ENCODE measurements at places on chromosomes 7 and 10.

- DNase-seq = no peak
These were observed 378 bp upstream of the INPP5F start for GRCh38 chr10:119725517-119725827.

- DNase-seq = no peak
These were observed 15.7 kb downstream of the DNTT start for GRCh38 chr10:96319754-96320474.

- no peak for DNase-seq
These were observed 170.4 kb downstream of the ZNF438 start for GRCh38 chr10:30861221-30861620.

DNA sequence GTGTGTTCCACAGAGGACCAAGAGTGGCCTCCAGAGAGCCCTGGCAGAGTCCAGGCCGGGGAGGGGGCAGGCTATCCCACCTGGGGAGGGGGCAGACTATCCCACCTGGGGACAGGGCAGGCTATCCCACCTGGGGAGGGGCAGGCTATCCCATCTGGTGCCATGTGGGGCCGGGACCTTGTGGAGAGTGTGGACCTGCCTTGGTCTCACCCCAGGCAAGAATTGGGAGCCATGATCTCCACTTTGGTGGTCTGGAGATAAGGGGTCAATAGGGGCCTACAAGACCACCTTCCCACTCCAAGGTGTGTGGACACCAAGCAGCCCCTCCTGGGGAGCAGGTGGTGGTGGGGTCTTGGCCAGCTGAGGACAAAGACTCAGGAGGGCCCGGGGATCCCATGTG, 138.2 kb downstream of the EBF3 start:
- no peak for DNase-seq

DNA sequence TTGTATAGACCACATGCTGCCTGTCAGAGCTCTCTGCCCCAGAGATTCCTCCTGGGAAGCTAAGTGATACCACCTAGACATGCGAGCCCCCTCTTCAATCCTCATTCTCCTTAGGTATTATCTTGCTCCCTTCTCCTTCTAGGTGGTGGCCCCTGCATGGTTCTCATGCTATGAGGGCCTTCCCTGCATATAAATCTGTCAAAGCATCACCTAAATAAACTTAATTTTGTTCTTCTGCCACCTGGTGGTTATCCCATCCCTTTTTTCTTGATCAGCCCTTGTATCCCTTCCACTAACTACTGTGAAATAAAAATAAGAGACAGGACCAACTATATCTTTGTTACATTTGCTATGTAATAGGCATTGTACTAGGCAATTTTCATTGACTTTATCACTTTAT, 242.1 kb downstream of the CDC14C start:
- DNase-seq = no peak

DNA sequence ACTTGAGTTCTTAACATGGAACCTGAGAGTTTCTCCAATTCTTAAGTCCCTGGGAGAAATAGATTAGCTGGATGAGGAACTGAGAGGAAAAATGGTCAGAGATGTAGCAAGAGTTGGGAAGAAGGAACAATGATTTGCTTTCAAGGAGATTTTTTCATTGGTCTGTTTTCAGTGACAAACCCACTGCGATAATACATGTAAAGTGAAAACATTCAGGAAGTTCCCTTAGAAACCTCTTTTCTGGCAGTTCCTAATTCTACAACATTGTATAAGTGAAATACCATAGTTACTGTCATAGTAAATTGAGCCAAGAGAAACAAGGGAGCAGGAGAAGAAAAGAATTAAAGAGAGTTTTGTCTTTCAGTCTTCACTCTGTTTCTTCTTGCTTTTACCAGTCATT, 12.1 kb upstream of the MAGI2 start:
- no peak for DNase-seq

- no peak for DNase-seq
These were observed 48.6 kb upstream of the DLG5 start for GRCh38 chr10:77975086-77975666.

GRCh38 chr10:100528921-100529474, 673 bp downstream of the NDUFB8 start:
- DNase-seq = no peak

- DNase-seq = no peak
These were observed 154.3 kb upstream of the SEMA3D start for GRCh38 chr7:85341121-85341520.

DNA sequence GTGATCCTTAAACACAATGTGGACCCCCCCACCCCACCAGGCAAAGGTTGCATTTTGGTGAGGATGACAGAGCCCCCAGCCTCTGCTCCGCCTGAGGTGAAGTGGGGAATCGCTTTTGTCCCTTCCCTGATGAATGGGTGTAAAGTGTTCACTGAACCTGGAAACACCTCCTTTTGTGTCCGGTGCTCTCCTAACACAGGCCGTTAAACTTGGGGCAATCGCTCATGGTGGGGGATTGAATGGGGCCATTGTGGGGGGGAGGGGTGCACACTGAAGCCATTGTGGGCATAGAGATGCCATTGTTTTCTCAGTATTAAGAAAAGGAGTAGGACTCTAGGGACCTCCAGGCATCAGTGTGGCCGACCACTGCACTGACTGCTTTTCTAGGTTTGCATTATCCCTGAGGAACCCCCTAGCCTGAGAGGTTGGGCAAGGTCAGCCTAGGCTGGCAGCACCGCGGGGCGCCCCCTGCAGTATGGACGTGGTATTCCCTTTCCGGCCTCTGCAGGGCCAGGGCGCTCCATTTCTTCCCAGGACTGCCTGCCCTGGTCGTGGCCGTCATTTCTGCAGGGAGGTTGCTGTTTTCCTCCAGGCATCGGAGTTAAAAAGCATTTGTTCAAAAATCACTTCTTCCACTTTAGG, 158.3 kb downstream of the TCF7L2 start:
- DNase-seq = no peak

- DNase-seq = no peak
These were observed 94.4 kb downstream of the MAPK8 start for GRCh38 chr10:48400850-48401220.

DNA sequence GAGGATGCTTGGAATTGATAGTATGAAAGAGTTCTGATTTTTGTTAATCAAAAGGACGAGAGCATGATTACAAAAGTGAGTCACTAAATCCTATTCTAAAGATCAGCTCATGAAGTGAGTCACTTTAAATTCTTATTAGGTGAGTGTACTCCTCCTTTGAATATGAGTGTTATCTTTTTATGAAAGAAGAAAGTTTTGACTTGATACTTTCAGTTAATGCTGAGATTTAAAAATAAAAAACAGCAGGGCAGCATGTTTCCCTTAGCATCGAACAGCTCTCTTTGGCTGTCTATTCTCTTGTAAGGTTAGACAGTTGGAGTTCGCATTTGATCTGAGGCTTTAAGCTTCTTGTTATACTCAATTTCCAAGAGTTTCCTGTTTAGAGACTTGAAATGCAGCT, 222.0 kb downstream of the TWIST1 start:
- no peak for DNase-seq

- DNase-seq = peak; percentile 69
These were observed 25.2 kb downstream of the TMEM270 start for GRCh38 chr7:73885975-73886798.

DNA sequence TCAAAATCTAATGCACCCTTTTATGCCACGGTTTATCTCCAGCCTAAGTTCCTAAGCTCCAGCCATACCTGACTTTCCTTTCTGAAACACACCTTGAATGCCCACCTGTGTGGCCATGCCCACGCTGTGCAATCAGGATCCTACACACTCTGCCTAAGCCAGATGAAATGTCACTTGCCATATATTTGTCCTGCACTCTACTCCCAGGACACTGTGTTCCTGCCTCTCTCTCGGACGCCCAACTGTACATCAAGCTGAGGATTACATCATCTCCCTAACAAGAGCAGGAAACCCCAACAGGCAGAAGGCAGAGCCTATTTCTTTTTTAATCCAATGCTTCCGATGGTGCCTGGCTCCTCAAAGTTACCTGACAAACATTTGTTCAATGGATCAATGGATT, 214.6 kb downstream of the SFMBT2 start:
- no peak for DNase-seq

DNA sequence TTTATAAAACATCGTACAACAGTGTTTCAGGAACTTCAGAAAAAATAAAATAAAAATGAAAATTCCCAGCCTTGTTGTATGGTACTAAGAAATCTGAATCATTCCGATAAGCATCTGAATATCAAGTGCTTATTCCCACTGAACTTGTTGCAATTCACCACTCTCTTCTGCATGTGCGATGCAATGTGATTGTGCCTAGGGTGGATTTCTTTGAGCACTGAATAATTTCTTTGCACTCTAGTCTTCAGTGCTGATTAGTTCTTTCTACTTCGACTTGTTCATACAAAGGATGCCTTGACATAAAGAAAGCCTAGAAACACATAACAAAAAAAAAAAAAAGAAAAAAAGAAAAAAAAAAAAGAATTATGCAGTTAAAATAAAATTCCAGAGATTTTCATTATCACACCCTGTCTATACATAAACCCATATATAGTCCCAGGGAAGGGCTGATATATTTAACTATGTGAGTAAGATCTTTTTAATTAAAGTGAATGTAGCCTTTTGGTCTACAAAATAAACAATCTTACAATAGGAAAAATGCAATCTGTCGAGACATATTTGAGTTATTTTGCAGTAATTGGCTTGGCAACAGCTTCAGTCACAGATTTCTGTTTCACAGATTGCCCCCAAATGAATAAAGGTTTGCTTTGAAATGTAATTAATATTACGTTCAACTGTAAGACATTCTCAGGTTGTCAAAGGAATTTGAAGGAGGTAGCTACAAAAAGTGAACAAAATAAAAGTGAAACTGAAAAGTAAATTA, 1118.9 kb upstream of the CELF2 start:
- no peak for DNase-seq

GRCh38 chr7:34735526-34735925, 77.5 kb downstream of the NPSR1 start:
- DNase-seq = no peak

GRCh38 chr10:69022611-69023010, 34.0 kb downstream of the KIFBP start:
- no peak for DNase-seq

- no peak for DNase-seq
These were observed 43.9 kb downstream of the APBB1IP start for GRCh38 chr10:26481914-26482550.

DNA sequence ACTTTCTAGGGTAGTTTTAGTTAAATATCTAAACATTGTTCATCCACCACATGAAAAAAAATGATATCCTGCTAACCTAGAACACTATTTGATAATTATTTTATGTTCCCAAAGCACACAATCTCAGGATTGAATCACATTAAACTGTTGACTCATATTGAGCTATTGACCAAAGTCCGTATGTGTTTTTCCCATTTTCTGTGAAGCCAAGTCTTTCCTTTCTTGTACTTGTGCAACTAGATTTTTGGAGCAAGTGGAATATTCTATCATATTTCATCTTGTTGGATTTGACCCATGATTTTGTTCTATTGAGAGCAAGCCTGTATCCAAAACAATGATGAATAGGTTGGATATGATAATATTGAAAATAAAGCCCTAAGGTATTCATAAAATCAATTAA, 164.6 kb downstream of the SKAP2 start:
- DNase-seq = no peak

DNA sequence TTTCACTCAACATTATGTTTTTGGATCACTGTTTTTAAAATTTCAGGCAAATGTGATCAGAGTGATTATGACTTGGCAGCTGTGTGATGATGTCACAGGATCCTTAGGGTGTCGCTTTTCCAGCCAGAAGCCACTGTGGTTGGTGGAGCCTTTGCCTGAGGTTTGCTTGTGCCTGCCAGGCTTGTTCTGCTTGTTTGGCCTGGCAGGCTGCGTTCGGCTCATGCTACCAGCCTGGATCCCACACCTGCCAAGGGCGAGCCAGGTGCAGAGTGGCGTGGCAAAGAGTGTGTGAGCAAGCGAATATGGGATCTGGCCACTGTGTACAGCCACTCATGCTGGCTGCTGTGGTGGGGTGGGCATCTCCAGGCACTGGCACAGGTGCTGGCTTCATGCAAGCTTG, 55.7 kb downstream of the ADK start:
- DNase-seq = no peak

- DNase-seq = no peak
These were observed 49.5 kb upstream of the ZPBP start for GRCh38 chr7:50142425-50143017.

DNA sequence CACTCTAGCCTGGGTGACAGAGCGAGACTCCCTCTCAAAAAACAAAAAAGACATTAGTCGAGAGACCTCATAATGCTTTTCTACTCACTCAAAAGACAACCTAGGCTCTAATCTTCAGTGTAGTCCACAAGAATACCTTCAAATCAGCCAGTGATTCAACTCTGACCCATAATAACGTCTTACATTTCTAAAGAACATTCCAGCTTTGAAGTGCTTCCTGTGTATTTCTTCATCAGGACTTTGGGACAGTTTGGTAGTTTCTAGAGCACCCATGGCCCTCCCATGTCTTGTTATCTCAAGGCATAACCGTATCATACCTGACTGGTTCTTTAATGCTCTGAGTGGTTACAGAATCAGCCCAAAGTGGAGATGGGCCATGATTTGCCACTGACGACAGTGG, 221.3 kb downstream of the SKIDA1 start:
- no peak for DNase-seq

GRCh38 chr7:98557538-98558031, 59.5 kb upstream of the NPTX2 start:
- DNase-seq = no peak

DNA sequence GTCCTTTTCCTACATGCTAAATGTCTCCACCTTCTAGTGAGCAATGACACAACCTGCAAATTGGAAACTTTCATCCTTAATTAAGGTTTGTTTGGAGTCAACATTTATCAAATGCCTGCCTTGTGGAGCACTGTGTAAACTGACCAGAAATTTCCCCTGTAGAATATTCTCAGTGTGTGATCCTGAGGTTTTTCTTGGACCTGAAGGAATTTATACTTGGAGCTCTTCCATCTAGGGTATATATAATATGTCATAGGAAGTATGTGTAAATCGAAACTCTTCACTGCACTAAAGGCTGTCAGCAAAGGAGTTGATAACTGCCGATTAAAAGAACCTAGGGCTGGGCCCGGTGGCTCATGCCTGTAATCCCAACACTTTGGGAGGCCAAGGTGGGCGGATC, 152.4 kb downstream of the NSUN6 start:
- DNase-seq = no peak

- DNase-seq = no peak
These were observed 2.1 kb downstream of the CBLL1 start for GRCh38 chr7:107746006-107746405.

- DNase-seq = peak; percentile 79
These were observed 675 bp upstream of the SCD start for GRCh38 chr10:100346351-100346764.

GRCh38 chr10:17394854-17395253, 59.5 kb downstream of the ST8SIA6 start:
- no peak for DNase-seq

DNA sequence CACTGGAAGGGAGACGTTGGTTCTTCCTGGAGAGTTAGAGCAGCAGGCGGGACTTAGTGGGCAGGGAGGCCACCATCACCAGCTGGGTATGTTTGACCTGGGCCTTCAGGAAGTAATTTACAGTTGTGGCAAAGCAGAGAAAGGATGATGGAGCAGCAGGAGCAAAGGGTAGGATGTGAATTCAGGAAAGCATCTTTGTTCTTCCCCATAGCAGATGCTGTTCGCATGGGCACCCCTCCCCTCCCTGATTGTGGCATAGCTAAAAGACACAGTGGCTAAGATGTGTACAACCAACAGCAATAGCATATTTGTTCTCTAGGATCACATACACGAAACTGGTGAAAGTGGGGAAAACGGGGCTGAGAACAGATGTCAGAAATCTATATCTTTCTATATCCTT, 56.3 kb upstream of the ITPRID1 start:
- no peak for DNase-seq

- no peak for DNase-seq
These were observed 53.5 kb downstream of the EXOC6 start for GRCh38 chr10:92901819-92902251.

- DNase-seq = peak; percentile 48
These were observed 1.2 kb downstream of the TSPAN12 start for GRCh38 chr7:120856621-120857352.
